Right cardiac atrium (tissue), 5 donors: ENCODE measurements at places on chromosomes 4 and X. TPM values are rescaled to one million over a fixed set of nuclear protein-coding genes. Genes with fewer than 3 reads are reported as not detected.

The CLTRN gene
- 1.1 TPM for polyA plus RNA-seq

GRCh38 chr4:16391196-16391595, 164.9 kb upstream of the TAPT1 start:
- DNase-seq, result no peak

GRCh38 chr4:58760737-58761136, 1650.6 kb upstream of the IGFBP7 start:
- DNase-seq, result no peak

- DNase-seq, result no peak
Measured at GRCh38 chr4:109051054-109051453, 251.4 kb downstream of the COL25A1 start.

DNA sequence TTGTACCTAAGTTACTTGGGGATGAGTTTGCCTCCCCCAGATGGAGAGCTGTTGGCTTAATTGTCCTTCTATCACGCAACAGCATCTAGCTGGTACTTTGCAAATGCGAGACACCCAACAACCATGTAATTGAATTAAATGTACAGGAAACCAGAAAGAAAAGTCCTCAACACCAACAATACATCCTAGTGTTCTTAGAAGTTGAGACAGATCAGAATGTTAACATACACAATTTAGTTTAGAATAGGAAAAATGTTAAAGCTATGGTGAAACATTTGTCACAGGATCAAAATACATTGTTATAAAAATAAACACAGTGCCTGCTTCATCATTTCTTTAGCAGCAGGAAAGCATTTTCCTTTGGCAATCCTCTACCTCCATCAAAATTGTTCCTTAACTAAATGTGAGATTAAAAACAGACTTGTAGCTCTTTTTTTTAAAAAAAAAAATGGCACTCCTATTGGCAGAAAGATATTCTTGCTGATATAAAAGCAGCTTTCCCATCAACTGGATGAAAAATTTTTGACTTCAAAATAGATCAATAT, 163.1 kb upstream of the MID1 start:
- no peak for DNase-seq

GRCh38 chr4:124151031-124151430, 561.5 kb downstream of the ANKRD50 start:
- no peak for DNase-seq

DNA sequence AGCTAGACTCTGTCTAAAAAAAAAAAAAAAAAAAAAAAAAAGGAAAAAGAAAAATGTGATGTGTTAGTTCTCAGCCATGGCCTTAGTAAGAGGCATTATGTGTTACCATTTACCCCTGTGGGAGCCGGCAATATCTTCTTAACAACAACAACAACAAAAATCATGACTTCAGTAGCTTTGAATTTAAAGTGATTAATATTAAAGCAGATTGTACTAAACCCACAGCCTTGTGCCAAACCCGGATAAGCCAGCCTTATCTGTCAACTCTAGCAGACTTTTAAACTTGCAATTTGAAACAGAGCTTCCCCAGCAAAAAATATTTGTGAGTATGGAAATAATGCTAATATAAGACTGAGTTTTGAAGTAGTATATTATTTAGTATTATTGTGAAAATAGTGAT, 462.1 kb upstream of the GNPDA2 start:
- no peak for DNase-seq

- no peak for DNase-seq
Measured at GRCh38 chrX:100969936-100970335, 428 bp downstream of the ARL13A start.

The EREG gene
- 0.29 TPM for polyA plus RNA-seq

The XAGE1A gene
- polyA plus RNA-seq, result not detected

DNA sequence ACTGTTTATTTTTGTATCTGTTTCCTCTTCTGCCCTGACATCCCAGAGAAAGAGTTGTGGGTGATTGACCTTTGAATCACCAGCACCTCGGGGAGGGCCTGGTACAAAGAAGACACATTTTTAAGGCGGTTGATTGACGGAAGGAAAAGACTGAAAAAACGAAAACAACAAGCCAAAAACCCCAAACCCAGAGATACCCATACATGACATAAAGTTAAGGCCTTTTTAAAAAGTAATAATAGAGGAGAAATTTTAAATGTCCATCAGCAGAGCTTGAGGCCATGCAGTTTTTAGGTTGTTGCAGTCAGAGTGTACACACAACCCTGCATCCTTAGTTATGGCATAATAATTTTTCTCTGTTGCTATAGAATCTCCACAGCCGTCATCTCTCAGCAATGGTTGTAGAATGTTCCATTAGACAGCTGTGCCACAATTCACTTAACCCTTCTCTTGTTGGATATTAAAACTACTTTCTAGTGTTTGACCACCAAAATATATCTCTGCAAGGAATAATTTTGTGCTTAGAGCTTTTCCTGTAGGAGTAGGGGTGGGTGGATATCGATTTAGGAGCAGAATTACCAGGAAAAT, 110.2 kb downstream of the GNL3L start:
- DNase-seq, result no peak

DNA sequence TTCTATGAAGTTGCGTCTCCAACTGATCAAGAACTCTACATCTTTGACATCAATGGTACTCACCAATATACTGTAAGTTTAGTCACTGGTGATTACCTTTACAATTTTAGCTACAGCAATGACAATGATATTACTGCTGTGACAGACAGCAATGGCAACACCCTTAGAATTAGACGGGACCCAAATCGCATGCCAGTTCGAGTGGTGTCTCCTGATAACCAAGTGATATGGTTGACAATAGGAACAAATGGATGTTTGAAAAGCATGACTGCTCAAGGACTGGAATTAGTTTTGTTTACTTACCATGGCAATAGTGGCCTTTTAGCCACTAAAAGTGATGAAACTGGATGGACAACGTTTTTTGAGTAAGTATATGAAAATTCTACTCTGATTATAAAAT, 162.3 kb downstream of the DCTD start:
- DNase-seq, result peak; percentile 54

The XPNPEP2 gene
- polyA plus RNA-seq, result 1.3 TPM

GRCh38 chrX:120301960-120302359, 9.3 kb downstream of the TMEM255A start:
- no peak for DNase-seq

DNA sequence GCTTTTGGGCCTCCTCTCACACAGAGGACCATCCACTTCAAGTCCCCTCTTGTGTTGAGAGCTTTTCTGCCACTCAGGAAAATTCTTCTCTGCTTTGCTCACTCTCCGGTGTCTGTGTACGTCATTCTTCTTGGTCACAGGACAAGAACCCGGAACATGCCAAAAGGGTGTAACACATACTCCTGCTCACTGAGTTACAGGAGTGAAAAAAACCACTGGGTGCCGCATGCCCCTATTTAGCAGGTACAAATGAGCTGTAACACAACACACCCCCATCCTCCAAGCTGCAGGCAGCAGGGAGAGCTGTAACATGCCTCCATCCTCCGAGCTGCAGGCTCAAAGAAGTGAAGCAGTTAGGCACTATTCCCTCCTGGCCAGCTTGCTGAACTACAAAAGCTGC, 13.0 kb upstream of the CXCL2 start:
- no peak for DNase-seq

The GPR119 gene
- polyA plus RNA-seq, result not detected

DNA sequence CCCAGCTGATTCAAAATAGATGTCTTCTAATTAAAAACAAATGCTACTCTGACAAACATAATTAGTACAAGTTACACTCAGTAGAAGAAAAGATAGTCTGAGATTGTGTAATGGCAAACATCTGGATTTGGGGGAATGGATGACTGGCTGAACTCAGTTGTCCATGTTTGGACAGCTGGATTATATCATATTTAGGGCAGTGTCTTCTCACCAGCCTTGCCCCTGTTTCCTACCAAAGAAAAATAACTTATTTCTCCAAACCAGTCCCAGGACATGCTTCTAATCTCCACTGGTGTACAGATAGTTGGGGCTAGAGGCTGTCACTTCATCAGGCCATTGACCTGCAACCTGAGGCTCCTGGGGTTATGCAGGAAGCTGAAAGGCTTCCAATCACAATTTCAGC, 237.3 kb downstream of the USP46 start:
- DNase-seq, result no peak

The HPRT1 gene
- polyA plus RNA-seq, result 31.3 TPM

DNA sequence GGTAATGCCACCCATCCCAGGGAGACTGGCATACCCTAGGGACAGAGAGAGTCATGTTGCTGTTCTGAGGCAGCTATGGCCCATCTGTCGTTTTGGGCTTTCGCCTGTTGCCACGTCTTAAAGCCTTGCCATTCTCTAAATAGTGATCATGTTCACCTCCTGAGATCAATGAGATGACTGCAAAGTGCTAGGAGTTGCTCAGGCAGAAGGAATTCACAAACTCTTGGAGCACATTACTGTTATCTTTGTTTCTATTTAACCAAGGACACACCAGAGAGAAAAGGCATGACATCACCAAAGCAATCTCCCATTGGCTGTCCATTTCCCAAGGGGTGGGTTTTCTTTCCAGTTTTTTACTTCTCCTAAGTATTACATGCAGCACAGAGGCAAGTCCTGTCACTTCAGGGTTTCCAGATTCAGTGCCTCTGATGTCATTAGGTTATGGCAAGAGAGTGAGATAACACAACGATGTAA, 37.1 kb upstream of the SETD7 start:
- no peak for DNase-seq

The GYPA gene
- not detected for polyA plus RNA-seq

- DNase-seq, result peak; percentile 77
Measured at GRCh38 chrX:72714478-72714916, 391 bp upstream of the PHKA1 start.

- no peak for DNase-seq
Measured at GRCh38 chr4:77177199-77177598, 20.2 kb downstream of the CCNG2 start.

DNA sequence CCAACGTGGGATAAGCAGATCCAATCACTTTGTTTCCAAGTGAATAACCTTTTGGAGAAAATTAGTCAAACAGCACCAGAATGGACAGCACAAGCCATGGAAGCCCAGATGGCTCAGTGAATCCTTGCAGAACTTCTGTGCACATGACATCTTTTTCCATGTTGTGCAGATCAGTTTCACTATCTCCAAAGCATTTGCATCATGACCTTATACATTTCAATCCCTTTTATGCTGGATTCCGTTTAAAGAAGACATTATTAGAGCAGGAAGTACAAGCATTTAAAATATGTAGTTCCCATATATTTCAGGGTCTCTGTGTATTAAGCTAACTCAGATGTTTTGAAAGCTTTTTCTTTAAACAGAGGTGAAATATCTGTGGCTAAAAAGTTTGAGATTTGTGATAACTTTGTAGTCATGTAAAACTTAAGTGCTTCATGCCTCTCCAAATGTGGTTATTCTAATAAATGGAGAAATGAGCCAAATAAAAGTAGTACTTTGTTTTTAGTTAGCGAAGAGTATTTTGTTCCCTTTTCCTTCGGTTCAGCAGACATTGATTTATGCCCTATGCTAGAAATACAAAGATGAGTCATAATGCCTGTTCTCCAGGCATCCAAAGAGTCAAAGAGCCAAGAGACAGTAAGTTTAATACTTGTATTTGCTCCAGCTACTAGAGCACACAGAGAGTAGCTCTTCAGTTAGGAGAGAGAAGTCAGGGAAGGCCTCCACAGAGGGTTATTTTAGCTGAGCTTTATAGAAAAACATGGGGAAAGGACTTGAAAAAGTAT, 39.0 kb downstream of the PLAC8 start:
- no peak for DNase-seq

DNA sequence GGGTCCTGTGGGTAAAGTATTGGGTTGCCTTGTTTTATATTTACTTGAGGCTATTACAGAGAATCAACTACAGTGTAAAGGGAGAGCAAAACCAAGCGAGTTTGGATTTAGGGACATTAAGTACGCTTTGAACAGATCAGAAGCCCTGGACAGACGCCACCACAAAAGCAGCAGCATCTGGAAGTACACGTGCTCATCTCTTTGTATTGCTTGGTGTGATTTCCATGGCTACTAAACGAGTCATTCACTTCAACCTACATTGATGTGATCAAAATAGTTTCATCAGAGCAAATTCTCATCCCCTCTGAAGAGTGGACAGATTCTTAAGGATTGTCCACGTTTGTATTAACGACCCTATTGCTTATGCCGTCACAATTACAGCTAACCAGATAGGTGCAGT, 85.1 kb downstream of the SORBS2 start:
- DNase-seq, result peak; percentile 63

The ASB9 gene
- polyA plus RNA-seq, result 0.91 TPM

The MAGEA10 gene
- not detected for polyA plus RNA-seq

The RASSF6 gene
- polyA plus RNA-seq, result not detected

GRCh38 chrX:121258545-121258944, 211.1 kb downstream of the GLUD2 start:
- no peak for DNase-seq

The NAP1L3 gene
- polyA plus RNA-seq, result 9.0 TPM

GRCh38 chrX:21657318-21658151, 595 bp downstream of the KLHL34 start:
- no peak for DNase-seq

GRCh38 chr4:174521800-174522182, 497 bp downstream of the HPGD start:
- DNase-seq, result no peak
